ENCODE measurements at places on chromosomes 5 and 9.

GRCh38 chr5:73135429-73136054 is 15.2 kb downstream of the TMEM171 start:
- DNase-seq, result no peak

- no peak for DNase-seq
Observed at GRCh38 chr5:40227366-40227765, 452.3 kb upstream of the PTGER4 start.

DNA sequence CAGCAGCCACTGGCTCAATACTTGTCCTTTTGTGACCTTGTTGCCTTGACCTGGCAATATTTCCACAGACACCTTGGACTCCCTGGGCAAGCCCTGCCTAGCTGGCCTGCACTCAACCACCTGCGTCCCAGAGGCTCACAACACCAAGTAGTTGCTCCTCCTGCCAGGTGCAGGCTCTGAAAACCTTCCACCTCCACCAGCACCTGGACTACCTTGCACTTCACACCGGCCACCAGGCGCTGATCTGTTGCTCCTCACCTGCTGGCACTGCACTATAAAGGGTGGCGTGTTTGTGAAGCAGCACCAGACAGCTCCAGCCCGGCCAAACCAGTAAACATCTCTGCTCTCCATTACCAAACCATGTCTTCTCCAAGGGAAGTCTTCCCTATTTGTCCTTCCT is 997.7 kb downstream of the PTPRD start:
- no peak for DNase-seq

DNA sequence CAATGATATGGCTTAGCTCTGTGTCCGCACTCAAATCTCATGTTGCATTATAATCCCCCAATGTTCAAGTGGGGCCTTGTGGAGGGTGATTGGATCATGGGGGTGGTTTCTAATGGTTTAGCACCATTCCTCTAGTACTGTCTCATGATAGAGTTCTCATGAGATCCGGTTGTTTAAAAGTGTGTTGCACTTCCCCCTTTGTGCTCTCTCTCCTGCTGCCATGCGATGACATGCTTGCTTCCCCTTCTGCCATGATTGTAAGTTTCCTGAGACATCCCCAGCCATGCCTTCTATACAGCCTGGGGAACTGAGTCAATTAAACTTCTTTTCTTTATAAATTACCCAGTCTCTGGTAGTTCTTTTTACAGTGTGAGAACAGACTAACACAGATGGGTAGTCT is 427.1 kb downstream of the CHSY3 start:
- DNase-seq, result no peak

DNA sequence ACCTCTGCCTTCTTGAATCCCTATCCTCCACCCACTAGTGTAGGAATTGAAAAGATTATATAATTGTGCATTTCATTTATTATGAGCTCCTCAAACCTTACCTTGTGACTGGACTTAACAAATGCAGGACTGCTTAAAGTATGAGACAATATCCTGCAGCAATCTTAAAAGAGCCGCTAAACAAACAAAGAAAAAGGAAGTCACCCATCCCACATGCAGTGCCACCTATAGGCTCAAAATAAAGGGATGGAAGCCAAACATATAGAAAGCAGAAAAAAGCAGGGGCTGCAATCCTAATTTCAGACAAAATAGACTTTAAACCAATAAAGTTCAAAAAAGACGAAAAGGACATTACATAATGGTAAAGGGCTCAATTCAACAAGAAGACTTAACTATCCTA is 8.7 kb downstream of the PCAT7 start:
- DNase-seq, result no peak

DNA sequence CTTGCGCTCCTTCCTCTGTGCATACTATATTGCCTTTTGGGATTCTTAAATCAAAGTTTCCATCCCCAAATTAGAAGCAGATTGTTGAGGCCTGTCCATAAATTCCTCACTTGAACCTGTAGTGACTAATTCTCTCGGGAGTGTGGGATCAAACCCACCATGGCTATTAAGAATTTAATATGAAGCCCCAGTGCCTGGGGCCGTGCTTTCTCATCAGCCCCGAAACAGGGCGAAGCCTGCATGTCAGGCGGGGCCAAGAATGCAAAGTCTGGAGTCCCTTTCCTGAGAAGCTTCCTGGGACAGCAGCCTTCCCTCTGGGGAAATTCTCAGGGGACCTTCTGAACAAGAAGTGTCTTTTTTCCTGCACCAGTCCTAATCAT is 29.3 kb upstream of the FAT2 start:
- no peak for DNase-seq

GRCh38 chr5:179820483-179821297 is at the start of gene SQSTM1:
Gene SQSTM1 (plus strand): TSS chr5:179820905. CDS start chr5:179820937, 32 bp downstream.
- peak; percentile 94 for DNase-seq

GRCh38 chr5:123721675-123722276 is 209.8 kb downstream of the CSNK1G3 start:
- DNase-seq, result no peak

GRCh38 chr9:125759764-125760129 is 12.6 kb downstream of the PBX3 start:
- peak; percentile 29 for DNase-seq

GRCh38 chr9:76369583-76369982 is 24.6 kb downstream of the RFK start:
- peak; percentile 36 for DNase-seq

GRCh38 chr5:7391814-7392692 is 3.9 kb upstream of the ADCY2 start:
- no peak for DNase-seq

- no peak for DNase-seq
Observed at GRCh38 chr5:72476275-72476674, 30.9 kb downstream of the ZNF366 start.

- no peak for DNase-seq
Observed at GRCh38 chr9:86825299-86825698, 122.0 kb downstream of the GAS1 start.

DNA sequence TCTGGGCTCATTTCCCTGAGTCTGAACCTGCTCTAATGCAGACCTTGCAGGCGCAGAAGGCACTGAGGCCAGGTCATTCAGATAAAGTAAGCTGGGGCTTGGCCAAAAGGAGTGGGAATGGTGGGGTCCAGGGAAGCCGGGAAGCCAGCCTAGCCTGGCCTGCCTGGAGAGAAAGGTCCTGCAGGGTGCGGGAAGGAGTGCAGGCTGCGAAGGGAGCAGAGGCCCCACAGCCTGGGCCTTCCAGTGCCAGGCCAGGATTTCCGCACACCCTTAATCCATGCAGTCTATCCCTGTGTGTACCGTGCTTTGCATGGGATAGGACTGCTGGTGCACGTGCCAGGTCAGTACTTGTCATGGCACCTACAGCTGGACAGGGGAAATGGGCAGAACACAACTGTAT is 3.6 kb upstream of the STING1 start:
- no peak for DNase-seq

GRCh38 chr5:171582849-171583248 is 163.4 kb downstream of the FGF18 start:
- DNase-seq, result no peak

GRCh38 chr9:32704343-32704742 is 68.9 kb upstream of the TAF1L start:
- no peak for DNase-seq

DNA sequence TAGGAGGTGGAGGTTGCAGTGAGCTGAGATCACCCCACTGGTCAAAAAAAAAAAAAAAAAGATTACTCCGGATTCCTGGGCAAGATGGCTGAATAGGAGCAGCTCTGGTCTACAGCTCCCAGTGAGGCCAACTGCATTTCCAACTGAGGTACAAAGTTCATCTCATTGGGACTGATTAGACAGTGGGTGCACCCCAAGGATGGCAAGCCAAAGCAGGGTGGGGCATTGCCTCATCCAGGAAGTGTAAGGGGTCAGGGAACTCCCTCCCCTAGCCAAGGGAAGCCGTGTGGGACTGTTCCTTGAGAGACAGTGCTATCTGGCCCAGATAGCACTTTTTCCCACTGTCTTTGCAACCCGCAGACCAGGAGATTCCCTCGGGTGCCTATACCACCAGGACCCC is 70.7 kb downstream of the CARTPT start:
- DNase-seq, result no peak

GRCh38 chr9:136902259-136902821 is 16.0 kb downstream of the TRAF2 start:
- peak; percentile 85 for DNase-seq

- DNase-seq, result no peak
Observed at GRCh38 chr5:92566113-92566786, 1014.8 kb downstream of the NR2F1-AS1 start.

GRCh38 chr9:84838879-84839278 is 169.3 kb downstream of the NTRK2 start:
- DNase-seq, result no peak

- DNase-seq, result peak; percentile 83
Observed at GRCh38 chr9:38620483-38621433, at the start of gene ANKRD18A. Gene ANKRD18A (minus strand): TSS chr9:38620596. CDS start chr9:38620285, 311 bp downstream.

DNA sequence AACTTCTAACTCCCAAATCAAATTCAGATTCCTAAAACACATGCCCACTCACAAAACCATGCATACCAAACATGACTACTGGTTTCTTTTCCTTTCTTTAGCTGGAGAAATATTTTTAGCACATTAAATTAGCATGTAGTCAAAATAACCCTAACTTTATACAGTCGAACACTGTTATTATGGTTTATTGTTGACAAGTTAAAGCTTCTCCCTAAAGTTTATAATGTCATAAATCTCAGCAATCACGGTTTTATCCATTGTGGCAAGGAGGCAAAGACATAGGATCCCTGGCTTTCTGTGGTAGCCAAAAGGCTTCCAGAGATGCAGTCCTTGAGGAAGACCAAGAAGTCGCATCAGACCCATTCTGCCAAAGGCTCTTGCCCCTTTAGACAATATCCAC is 27.5 kb downstream of the ARL15 start:
- no peak for DNase-seq

DNA sequence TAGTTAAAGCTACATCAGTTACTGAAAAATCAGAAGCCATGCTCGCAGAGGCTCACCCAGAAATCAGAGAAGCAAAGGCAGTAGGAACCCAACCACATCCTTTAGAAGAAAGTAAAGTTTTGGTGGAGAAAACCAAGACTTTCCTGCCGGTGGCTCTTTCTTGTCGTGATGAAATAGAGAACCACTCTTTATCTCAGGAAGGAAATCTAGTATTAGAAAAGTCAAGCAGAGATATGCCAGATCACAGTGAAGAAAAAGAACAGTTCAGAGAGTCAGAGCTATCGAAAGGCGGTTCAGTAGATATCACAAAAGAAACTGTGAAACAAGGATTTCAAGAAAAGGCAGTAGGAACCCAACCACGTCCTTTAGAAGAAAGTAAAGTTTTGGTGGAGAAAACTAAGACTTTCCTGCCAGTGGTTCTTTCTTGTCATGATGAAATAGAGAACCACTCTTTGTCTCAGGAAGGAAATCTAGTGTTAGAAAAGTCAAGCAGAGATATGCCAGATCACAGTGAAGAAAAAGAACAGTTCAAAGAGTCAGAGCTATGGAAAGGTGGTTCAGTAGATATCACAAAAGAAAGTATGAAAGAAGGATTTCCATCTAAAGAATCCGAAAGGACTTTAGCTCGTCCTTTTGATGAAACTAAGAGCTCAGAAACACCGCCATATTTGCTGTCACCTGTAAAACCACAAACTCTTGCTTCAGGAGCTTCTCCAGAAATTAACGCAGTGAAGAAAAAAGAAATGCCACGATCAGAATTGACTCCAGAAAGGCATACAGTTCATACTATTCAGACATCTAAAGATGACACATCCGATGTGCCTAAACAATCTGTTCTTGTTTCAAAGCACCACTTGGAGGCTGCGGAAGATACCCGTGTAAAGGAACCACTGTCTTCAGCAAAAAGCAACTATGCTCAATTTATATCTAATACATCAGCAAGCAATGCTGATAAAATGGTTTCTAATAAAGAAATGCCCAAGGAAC is 47.2 kb downstream of the CMYA5 start:
- DNase-seq, result no peak

- peak; percentile 4 for DNase-seq
Observed at GRCh38 chr9:134571326-134571931, 70.2 kb upstream of the COL5A1 start.

DNA sequence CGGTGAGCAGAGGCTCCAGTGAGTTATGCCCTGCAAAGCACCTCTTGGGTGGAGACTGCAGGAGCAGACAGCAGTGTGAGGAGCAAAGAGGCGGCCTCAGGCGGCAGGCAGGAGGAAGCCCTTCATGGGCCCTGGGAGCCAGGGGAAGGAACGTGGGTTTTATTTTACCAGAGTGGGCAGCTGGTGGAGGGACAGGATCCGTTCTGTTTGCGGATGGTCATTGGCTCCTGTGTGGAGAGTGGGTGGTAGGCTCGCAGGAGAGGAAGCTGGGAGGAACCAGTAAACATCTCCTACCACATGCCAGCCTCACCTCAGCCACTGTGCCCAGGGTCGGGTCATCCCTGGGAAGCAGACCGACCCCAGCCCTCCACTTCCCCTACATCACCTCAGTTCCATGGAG is 24.4 kb downstream of the HNRNPH1 start:
- DNase-seq, result no peak

- DNase-seq, result no peak
Observed at GRCh38 chr9:372128-372527, 157.5 kb downstream of the DOCK8 start.

DNA sequence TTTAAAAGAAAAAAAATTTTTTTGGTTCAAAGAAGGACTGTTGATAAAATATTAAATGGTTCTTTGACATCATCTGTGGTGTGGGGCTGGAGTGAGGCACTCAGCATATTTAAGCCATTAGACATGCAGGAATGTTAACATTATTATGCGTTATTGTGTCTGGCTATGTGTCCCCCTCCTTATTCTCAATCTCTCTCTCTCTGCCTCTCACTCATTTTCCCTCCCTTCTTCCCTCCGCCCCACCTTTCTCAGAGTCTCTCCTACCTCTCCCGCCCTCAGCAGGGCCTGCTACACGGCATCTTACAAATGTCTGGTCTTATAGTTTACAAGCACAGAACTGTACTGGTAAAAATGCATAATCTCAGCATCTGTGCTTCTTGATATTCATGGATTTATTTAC is 287.8 kb upstream of the TMEM161B start:
- DNase-seq, result no peak

GRCh38 chr9:129237164-129237611 is 59.1 kb upstream of the IER5L start:
- peak; percentile 17 for DNase-seq

DNA sequence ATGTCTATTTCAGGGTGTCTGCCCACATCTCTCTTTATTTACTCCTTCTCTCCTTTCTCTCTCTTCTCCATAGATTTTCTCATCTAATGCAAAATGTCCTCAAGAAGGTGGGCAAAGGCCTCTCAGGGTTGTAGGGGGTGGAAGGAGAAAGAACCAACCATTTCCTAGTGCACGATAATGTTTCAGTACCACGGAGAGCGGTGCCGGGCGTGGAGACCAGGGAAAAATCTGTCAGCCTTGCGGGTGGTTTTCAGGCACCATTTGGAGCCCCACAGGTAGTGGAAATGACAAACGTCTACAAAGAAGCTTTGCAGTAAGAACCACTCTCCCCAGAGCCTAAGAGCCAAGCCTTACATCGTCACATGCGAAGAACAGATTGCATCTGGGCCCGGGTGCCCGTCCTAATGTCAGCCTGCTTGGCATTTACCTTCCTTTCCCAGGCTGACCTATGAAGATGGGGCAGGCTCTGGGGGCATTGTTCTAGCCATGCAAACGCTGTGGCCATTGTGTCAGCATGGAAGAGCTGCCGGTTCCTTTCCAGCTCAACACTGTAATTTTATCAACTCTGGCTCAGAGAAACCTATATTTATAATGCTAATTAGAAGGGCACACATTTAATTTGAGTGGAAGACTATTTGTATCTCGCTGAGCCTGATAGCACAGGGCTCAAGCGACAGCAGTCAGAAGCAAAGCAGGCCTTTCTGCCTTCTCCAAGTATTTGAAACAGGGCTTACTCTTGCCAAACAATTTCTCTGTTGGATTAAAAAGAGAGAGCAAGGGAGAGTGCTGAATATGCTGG is 430.1 kb upstream of the WWC1 start:
- DNase-seq, result peak; percentile 18
